ENCODE measurements at places on chromosomes 13 and 19.

GRCh38 chr19:46748325-46749109, 2.3 kb upstream of the STRN4 start:
- DNase-seq, result peak; percentile 80

- DNase-seq, result no peak
These were observed 268.4 kb downstream of the DLEU7 start for GRCh38 chr13:50575138-50575537.

- no peak for DNase-seq
These were observed 7.0 kb upstream of the MYDGF start for GRCh38 chr19:4676955-4677731.

GRCh38 chr19:12802267-12803106, 618 bp downstream of the THSD8 start:
- no peak for DNase-seq

- no peak for DNase-seq
These were observed 111.5 kb upstream of the ZNF507 start for GRCh38 chr19:32233885-32234284.

DNA sequence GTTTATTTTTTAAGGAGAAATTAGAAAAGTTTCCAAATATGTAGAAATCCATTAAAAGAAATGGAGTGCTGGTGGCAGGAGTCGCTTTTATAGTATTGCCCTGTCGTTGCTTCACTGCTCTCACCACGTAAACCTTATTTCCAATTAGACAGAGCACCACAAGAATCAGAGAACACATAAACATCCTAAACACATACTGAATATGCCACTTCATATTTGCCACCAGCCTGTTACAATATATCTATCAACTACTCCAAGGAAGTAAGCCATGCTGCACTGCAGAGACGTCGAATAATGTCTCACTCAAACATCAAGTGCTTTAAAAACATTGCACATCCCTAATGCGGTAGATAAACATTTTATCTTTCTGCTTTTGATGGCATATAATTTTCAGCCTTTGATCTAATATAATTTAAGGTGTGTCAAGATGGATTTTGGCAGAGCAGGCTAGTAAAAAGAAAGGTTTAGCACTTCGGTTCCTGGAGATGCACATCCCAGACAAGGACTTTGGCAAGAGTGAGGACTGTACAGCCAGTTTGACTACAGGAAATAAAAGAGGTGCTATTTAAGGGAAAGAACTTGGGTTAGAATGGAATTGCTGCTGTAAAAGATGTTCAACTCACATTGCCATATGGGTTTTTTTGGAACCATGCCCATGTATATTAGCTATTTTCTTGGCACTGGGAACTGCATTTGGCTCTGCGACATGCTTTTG, 932.3 kb downstream of the EFNB2 start:
- no peak for DNase-seq

DNA sequence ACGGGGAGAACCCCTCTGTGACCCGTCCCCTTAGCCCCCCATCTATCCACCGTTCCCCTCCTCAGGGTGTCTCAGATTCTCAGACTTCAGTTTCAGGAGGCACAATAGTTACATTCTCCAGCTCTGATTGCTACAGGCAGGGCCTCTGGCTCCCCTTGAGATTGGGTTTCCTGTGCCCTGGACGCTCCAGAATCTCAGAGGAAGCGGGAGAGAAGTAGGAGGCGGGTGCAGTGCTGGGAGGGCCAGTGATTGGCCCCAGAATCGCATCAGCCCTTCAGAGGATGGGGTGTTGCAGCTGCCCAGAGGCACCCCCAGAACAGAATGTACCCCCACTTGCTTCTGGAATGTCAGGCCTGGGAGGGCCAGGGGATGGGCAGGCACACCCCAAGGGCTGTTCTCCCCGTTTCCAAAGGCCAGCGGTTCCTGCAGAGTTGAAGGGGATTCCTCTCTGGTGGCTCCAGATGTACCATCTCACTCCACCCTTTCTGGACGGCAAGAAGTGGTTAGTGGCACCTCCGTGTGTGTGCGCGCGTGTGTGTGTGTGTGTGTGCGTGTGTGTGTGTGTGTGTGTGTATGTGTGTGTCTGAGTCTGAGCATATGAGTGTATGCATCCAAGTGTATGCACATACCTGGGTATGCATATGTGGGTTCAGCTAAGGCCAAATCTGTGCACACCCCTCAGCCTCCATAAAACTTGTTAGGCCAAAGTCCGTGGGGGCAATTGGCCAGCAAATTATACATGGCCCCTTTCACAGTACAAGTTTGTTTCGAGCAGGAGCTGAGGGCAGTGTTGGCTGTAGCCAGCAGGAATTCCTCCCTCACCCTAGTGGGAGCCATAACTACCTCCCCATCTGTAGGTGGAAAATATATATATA, 35.5 kb downstream of the LYL1 start:
- DNase-seq, result no peak

GRCh38 chr13:107590556-107590955, 624.8 kb downstream of the LIG4 start:
- no peak for DNase-seq

DNA sequence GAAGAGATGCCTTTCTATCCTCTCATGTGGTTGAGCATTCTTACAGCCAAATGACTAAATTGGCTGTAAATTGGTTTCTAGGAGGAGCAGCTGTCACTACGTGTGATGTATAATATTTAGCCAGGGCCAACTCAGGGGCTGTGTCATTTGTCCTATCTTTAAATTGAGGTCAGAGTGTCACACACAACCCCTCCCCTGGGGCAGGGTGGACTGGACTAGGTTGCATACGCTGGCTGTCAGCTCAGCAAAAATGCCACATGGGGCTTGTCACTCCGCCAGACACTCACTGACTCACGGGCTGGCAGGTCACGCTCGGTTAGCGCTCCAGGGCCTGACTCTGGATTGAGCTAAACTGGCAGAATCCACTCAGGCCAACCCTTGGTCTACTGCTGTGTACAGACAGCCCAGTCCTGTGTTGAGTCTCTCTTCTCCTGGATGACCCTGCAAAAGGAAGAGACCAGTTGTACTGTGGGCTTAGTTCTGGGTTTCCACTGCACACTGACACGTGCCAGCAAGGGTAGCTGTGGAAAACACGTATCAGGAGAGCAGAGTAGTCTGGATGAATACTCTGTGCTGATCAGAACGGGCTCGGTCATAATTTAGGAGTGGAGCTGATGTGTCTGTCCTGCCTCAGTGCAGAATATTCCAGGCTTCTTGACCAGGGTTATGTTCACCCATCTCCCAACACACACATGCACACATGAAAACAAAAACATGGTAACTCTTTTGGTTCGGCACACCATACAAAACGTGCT, 29.1 kb downstream of the SHISA2 start:
- DNase-seq, result no peak

DNA sequence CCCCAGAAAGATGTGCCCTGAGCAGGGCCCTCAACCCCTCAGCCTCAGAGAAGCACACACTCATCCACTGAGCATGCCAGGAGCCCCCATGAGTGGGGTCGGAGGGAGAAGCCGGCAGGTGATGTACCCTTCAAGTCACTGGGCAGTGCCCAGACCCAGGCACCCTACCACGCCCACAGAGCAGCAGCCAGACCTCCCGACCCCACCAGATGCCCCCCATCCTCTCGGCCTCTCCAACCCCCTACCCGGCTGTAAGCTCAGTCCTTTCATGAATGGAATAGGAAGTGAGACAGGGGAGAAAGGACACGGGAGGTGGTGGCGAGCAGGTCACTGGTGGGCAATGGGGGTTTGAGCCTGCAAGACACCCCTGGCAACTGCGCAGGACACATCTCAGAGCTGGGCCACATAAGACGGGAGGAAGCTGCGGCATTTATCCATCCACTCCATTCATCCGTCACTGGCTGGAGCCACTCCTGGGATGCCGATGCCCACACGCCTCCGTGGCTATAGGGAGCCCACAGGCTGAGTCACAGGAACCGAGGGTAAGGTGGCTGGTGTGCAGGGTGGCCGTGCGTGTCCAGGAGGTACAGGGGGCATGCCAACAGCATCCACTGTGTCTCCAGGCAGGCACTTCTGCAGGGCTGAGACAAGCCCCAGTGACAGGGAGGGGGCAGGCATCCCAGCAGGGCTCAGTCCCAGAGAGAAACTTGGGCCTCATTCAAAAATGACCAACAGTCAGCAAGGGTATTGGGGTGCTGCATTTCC, 23.8 kb upstream of the VSTM2B start:
- DNase-seq, result no peak

DNA sequence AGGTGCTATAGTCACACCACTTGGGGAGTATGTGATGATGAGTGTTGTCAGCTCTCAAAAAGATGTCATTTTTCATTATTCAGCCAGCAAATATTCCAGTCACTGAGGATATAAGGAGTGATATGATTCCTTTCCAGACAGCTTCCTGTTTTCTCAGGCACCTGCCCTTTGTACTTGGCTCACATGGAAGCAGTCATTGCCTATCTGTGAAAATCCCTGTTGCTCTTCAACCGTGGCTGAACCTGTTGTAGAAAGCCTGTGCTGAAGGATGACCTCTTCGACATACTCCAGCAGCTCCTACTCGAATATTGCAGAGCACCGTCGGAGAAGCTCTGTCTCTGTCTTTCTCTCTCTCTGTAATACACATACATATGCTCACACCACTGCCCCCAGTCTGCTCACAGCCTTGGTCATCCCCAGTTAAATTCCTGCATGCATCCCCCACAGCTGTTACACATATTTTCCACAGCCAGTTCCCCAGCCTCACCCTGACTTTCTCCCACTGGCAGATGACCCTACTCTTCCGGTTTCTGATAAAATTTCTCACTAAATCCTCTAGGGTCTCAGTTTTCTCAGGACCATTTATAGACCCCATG, 204.2 kb upstream of the ARGLU1 start:
- DNase-seq, result no peak

Data from stimulated activated CD4-positive, alpha-beta T cell treated with anti-CD3 and anti-CD28 coated beads, Interleukin-12 subunit alpha, Interleukin-12 subunit beta, amount 100 ng/mL, for 4 hours (primary cell).